ENCODE measurements at places on chromosomes 2 and 18.
A peak's percentile ranks its signal among the peaks of the same experiment; 100 is the strongest.

GRCh38 chr2:108916122-108916795 lies 72.8 kb downstream of the EDAR start:
- no peak for DNase-seq

DNA sequence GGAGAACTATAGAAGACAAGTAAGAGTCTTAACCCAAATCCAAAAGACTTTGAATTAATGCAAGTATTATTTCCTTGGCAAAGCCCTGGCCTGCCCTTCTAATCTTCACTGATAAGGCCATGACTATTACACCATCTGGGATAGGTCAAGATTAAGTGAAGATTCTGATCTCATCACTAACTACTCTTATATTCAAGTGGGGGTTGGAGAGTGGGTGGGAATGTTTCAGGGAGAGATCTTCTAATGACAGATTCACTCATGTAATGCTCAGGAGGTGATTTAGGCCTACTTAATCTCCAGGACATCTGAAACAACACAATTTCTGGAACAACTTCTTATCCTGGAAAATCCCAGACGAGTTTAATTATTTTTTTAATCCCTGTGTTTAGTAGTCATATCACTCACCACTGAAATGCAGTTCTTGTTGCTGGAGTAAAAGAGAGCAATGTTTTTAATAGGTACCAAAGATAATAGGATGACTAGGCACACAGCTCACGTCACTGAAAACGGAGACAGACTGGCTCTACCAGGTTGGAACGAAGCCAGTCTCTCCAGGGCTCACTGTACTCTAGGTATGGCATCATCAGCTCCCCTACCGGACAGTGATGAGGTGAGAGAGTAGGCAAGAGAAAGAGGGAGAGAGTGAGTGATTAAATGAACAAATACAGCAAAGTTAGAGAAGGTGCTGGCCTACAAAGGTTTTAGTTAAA lies 133.1 kb downstream of the NCKAP5 start:
- no peak for DNase-seq

DNA sequence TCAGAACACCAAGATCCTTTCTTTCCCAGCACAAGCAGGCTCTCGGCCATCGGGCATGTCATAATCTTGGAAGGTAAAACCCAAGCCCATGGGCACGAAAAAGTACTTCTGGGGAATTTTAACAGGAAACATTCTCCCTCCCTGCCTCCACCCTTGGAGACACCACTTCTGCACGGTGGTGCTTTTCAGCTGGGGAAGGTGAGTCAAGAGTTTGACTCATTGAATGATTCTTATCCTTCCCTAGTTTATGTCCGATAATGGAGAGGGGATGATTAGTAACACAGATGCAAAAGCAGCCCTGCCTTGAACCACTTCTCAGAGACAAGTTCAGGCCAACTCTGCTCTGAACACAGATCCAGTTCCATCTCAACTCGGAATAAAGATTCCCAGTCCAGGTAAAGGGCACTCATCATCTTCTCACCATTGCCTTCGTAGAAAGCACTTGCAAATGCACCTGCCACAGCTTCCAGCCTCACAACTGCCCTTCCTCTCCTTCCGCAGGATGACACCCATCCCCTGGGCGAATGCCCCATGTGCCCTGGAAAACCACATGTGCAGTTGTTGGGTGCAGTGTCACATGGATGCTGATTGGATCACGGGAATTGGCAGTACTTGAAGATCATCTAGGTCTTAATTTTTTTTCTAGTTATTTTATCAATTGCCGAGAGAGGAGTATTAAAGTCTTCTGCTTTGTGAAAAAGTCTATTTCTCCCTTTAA lies 136.2 kb downstream of the PXDN start:
- DNase-seq = no peak

GRCh38 chr18:23356424-23356823 lies 96.7 kb upstream of the RIOK3 start:
- no peak for DNase-seq

GRCh38 chr2:172095146-172095904 lies 7.4 kb downstream of the DLX2 start:
- peak; percentile 41 for DNase-seq

DNA sequence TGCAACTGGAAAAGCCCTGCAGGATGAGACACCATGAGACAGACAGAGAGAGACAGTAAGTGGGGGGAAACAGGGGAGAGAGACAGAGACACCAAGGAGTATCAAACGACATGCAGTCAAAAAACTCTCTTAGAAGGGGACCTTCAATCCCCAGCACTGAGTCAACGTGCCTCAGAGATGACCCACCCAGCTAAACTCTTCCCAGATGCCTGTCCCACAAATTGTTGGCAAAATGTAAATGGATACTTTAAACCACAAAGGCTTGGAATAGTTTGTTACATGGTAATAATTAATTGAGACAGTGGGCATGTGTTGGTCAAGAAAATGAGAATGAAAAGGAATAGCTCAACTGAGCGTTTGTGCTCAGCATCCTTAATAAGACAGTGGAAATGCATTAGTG lies 98.3 kb downstream of the GRB14 start:
- DNase-seq = no peak

DNA sequence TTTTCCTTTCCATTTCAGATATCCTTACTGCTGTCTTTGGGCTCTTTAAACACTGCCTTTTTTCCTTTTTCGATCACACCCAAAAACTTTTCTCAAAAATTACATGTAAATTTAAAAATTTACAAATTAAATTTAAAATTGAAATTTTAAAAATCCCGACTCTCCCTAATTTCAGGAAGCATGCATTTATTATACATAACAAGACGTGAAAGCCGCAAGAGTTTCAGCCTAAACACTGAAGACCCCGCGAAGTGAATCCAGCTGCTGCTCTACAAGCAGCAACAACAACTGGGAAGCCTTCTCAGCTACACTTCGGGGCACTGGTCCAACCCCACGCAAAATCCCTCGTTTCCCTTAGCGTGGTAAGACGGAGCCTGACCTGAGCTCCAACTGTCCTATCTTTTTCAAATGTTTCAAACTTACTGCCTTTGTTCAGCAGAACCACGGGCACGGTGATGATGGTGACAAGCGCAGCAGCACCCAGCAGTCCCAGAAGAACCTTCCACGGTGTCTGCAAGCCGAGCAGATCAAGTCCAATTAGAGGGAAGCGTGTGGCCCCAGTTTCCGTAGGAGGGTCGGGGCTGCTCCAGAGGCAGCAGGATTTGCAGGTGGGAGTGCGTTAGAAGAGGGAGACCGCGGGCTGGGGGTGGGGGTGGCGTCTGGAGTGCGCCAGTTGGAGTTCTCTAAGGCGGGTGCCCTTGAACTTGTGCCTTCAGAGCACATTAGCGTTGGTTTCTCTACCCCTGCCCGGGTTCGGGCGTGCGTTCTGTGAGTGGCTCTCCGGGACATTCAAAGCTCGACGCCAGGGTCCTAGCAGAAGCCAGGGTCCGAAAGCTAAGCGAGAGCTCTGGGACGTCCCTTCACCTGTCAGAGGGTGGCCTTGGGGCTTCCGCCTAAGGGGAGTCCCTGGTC lies 783 bp downstream of the DPP4 start:
- peak; percentile 20 for DNase-seq
